ENCODE measurements at places on chromosomes 11 and 22.

DNA sequence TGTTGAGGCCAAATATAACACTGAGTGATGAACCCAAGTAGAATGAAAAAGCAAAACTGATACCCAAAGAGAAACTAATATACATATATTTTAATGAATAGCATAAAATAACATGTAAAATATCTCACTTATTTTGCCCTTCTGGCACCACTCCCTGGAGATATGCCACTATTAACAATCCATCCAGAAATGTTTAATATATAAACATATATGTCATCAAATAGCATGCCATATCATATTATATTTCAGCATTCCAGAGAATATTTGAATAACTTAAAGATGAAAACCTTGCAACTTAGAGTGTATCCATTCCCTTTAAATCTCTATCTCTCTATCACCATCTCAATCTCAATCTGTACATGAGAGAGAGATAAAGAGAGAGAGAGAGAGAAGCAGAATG is 1073.3 kb upstream of the RAG2 start:
- DNase-seq = peak; percentile 3

GRCh38 chr11:45752106-45752505 is 52.8 kb upstream of the SLC35C1 start:
- no peak for DNase-seq

DNA sequence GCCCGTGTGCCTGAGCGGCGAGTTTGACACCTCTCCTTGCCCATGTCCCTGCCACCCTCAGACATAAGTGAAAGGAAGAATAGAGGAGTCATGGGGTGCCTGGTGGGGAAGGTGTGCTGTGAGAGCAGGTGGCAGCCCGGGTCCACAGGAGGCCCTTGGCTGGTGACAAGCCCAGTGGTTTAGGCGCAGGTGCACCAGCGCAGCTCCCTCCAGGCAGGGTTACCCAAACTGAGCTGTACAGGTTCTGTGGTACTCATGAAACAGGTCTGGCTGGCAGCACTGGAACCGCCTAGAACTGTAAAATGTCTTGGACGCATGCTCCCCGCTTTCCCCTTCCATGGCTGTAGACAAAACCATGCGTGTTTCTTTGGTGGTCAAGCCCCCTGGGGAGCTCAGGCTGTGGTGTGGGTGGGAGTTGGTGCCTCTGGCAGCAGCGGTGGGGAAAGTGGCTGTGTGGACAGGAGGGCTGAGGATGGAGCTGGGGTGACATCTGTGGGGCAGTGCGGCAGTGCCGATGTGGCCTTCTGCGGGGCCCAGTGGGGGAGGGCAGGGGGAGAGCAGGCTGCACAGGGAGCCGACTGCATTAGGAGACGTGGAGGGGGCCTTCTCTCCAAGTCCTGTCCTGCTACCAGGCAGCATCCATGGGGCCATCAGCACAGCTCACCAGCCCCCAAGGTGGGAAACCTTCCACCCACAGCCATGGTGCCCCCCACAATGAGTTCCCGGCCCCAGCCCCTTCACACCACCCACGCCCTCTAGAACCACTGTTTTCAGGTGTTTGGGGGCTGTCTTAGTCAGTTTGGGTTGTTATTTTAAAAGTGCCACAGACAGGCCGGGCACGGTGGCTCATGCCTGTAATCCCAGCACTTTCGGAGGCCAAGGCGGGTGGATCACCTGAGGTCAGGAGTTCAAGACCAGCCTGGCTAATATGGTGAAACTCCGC is 5.6 kb upstream of the GTSE1 start:
- DNase-seq = no peak

GRCh38 chr22:37019309-37020191 is at the start of the genes MPST and TST:
Gene MPST (plus strand): TSS chr22:37019742. CDS start chr22:37019837, 95 bp downstream.
Gene TST (minus strand): TSS chr22:37019447. CDS start chr22:37018732, 715 bp downstream.
- DNase-seq = peak; percentile 64

DNA sequence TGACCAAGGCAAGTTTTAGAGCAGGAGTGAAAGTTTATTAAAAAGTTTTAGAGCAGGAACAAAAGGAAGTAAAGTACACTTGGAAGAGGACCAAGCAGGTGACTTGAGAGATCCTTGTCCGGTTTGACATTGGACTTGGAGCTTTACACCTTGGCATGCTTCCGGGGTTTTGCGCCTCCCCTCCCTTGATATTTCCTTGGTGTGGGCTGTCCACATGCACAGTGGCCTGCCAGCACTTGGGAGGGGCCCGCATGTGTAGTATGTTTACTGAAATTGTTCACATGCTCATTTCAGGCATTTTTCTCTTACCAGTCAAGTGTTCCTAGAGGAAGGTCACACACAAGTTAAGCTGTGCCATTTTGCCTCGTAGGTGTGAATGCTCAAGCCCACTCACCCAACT is 19.0 kb upstream of the THRSP start:
- DNase-seq = no peak

- no peak for DNase-seq
Observed at GRCh38 chr11:118005224-118006152, 19.3 kb downstream of the IL10RA start.

DNA sequence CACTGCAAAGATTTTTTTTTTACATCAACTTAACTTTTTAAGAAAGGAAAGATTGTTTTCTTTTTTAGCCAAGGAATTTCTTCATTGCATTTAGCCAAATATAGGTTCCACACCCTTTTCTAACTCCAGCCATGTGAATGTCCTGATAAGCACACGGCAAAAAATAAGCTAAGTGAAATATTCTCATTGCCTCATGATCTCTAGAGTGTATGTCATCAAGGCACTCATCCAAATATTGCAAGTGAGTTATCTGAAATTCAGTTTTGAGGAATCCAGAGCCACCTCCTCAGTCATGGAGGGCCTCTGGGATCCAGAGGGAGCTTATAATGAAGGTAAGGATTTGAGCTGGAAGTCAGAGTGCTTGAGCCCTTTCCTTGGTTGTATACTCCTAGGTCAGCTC is 80.0 kb downstream of the BLID start:
- DNase-seq = peak; percentile 80

DNA sequence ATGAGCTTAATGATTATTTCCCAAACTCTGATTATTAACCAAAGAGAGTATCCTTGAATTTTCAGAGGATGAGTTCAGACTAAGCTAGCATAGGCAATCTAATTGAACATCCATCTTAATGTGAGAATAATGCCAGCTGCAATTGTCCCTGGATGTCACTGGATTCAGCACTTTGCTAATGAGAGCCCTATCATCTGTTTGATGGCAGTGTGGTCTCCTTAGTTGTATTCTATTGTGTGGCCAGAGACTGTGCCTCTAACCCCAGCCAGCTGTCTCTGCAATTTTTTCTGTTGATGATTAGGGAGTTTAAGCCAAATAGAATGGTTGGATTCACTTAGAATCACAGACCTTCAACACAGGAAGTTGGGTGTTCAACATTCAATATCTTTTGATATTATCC is 1249.5 kb downstream of the FAM181B start:
- DNase-seq = no peak

GRCh38 chr22:19664951-19665783 is 49.1 kb upstream of the SEPTIN5 start:
- DNase-seq = no peak

- DNase-seq = no peak
Observed at GRCh38 chr11:11245453-11245852, 107.6 kb downstream of the CSNK2A3 start.

DNA sequence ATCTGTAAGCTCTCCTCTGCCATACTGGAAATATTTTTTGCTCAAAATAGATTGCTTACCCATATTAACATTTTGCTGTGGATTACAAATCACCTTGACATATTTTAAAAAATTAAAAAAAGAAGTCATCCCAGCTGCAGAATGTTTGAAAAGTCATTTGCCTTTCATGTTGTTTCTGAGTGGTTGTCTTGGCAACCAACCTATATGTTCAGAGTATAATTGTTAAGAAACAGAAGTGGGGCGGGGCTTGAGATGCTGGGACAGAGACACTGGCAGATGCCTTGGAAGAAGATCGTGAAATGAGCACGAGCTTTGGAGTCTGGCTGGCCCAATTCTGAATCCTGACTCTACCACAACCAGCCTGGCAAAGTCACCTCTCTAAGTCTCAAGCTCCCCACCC is 348.2 kb downstream of the LARGE1 start:
- DNase-seq = no peak

GRCh38 chr11:73415854-73416615 is 39.8 kb downstream of the RELT start:
- peak; percentile 84 for DNase-seq

DNA sequence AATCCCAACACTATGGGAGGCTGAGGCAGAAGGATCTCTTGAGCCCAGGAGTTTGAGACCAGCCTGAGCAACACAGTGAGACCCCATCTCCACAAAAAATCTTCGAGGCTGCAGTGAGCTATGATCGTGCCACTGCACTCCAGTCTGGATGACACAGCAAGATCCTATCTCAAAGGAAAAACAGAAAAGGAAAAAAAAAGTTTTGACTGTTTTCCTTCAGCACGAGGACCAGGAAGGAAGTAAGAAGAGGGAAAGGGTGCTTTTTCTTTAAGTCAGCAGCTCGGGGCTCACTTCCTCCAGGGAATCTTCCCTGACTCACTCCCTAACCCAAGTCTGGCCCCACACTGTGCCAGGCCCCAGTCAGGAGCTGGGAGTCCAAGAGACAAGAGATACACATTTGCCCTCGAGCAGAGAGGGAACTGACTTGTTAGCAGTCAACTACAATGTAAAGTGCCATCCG is 14.2 kb downstream of the ARRB1 start:
- DNase-seq = peak; percentile 46

GRCh38 chr11:119709638-119710346 is 19.2 kb downstream of the NECTIN1 start:
- DNase-seq = peak; percentile 90

DNA sequence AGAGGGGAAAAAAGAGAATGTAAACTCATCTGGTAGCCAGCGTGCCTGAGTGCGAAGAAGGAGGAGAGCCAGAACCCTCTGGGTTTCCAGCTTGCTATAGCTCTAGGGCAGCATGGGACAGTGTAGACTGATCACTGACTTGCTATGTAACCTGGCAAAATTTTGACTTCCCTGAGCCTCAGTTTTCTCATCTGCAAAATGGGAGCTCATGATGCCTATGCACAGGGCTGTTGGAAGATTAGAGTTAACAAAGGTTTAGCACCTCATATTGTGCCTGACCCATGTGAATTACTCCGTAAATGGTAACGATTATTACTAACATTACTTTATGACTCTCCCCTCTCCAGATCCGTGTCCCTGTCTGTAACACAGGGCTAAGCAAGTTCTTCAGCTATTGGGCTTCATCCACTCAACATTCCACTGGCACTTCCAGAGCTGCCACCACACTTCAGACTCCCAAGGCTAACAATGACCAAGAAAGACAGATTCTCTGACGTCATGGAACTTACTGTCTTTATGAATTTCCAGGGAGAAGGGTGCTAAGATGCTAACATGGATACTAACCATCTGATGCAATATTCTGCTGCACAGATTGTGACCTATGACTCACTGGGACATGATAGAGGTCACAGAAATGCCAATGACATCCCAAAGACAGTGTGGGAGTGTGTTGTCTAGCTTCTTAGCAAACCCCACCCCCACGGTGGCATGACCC is 195.2 kb downstream of the TRIM29 start:
- DNase-seq = peak; percentile 3

DNA sequence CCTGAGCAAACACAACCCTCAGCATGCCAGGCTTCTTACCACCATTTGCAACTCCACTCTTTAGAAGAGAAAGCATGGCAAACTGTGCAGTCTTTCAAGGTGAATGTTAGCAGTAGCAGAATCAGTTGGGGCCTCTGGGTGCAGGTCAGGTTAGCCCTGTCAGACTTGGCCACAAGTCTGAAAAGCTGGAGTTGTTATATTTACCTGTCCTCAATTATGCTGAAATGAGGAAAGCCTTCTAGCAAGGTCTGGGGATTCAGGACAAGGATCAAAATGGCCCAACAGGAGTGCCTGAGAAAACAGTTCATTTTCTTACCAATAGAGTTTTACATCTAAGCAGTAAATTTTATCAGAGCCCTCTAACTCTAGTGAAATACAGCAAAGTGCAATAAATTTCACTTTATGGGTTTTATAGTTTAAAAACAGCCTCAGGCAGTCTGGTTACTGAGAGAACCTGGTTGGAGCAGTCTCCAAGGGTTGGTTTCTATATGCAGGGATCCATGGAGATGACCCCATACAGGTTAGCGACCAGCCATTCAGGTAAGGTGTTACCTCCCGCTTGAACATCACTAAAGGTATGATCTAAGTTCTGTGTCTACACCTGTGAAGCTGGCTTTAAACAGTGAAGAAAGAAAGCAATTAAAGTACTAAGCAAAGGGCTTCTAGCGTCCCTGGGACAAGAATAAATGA is 212.5 kb upstream of the MPPED2 start:
- DNase-seq = no peak

DNA sequence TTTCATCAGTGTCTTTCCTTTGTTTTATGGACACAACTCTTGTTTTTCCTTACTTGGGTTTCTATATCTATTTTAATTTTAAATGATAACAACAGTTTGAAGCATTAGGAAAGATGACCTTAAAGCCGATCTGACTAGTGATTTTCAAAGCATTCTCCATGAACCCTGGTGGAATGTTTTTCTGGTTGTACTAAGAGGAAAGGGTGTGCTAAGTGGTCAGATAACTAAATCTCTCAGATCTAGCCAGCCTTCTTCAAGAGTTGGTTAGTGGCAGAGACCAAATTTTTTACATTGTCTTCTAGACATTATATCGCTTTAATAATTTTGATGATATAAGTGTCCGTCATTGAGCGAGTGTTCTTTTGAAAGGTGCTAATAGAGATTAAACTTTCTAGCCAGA is 134.4 kb downstream of the METTL15 start:
- no peak for DNase-seq

GRCh38 chr11:44729713-44730112 is 3.0 kb downstream of the TSPAN18 start:
- DNase-seq = peak; percentile 30

DNA sequence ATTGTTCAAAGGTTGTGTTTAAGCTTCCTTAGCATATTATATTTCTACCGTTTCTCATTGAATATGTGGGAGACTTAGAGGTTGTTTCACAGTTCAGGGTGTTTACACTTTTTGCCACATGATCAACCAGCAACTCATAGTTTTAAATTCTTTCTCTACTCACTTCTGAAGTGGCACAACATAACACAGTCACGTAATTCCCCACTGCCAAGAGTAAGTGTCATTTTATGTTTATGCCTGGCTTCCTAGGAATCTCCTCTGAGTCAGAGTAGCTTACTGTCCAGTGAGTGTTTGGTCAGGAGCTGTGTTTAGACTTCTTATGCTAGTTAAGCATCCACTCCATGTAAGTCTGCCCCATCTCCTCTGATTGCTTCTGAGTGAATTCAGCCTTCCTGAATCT is 520.8 kb upstream of the KIRREL3 start:
- DNase-seq = peak; percentile 18

GRCh38 chr11:12389676-12390657 is 12.6 kb downstream of the PARVA start:
- DNase-seq = no peak

- DNase-seq = peak; percentile 29
Observed at GRCh38 chr22:49827271-49827852, 311 bp downstream of the BRD1 start.

Data from fibroblast of skin of right quadriceps (primary cell).